Naive thymus-derived CD4-positive, alpha-beta T cell (primary cell): ENCODE measurements at places on chromosomes 5 and 9. TPM values are rescaled to one million over a fixed set of nuclear protein-coding genes. Genes with fewer than 3 reads are reported as not detected.

GRCh38 chr5:151624476-151624875 is 33.3 kb upstream of the FAT2 start:
- no peak for DNase-seq

GRCh38 chr5:54519509-54519876 is 1.9 kb downstream of the SNX18 start:
- DNase-seq, result no peak

QRFP gene
- not detected for polyA plus RNA-seq

GRCh38 chr5:8864053-8864452 is 681.8 kb downstream of the SEMA5A start:
- DNase-seq, result no peak

SPATA31D4 gene
- polyA plus RNA-seq, result not detected

- no peak for DNase-seq
Observed at GRCh38 chr9:2255128-2255527, 240.0 kb downstream of the SMARCA2 start.

DNA sequence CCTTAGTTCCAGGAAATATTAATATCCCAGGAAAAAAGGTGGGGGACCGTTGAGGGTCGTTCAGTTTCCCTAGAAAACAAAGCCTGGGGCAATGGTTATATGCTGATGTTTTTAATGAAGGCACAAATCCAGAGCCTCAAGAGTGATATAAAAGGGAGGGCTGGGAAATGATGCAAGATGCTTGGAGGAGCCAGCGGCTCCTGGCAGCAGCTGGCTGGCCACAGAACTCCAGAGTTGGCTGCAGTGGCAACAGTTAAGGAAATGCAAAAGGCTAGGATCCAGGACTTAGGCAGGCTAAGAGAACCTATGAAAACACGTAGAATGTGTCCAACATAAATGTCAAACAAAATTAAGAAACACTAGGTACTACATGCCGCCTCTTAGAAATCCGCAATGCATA is 31.0 kb upstream of the B4GALT1 start:
- no peak for DNase-seq

ADAMTS6 gene
- 0.14 TPM for polyA plus RNA-seq

- DNase-seq, result no peak
Observed at GRCh38 chr9:135849181-135849580, 58.2 kb downstream of the CAMSAP1 start.

DNA sequence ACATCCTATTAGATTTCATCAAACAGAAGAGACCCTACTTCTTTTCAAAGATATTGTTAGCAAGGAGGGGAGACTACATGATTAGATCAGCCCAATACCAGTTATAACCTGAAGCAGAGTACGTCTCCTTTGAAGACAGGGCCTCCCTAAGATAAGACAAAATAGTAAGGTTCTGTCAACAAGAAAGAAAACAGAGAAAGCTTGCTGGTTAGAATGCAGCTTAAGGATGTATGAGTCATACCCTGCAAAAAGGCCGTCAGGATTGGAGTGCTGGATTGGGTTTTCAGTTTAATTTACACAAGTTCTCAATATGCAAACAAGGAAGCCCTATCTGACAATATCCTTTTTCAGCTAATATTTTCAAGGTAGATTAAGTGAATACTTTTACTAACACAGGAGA is 1581.2 kb upstream of the WWC1 start:
- no peak for DNase-seq

SEPTIN8 gene
- 0.84 TPM for polyA plus RNA-seq

- no peak for DNase-seq
Observed at GRCh38 chr9:87713988-87714330, 12.0 kb upstream of the CTSL start.

- no peak for DNase-seq
Observed at GRCh38 chr5:115369430-115370144, 73.1 kb upstream of the CCDC112 start.

GNA14 gene
- polyA plus RNA-seq, result not detected
